ENCODE measurements at places on chromosomes 16 and 17. TPM values are rescaled to one million over a fixed set of nuclear protein-coding genes. Genes with fewer than 3 reads are reported as not detected.

Gene DNAAF1
- not detected for total RNA-seq

Gene PRR15L
- not detected for total RNA-seq

Gene WNK4
- total RNA-seq: 0.50 TPM

Gene MYADML2
- total RNA-seq: not detected

Gene BIRC5
- total RNA-seq: 79.5 TPM

Gene PRSS53
- total RNA-seq: 5.3 TPM

Gene CRYM
- total RNA-seq: not detected

Gene ST6GALNAC1
- total RNA-seq: 2.0 TPM

Gene VEZF1
- 48.0 TPM for total RNA-seq

Gene MT1H
- total RNA-seq: 4.8 TPM

Gene UTS2R
- total RNA-seq: not detected

Gene ITGB4
- total RNA-seq: 1.7 TPM

Gene FAM20A
- not detected for total RNA-seq

Gene KRTAP4-4
- not detected for total RNA-seq

Gene MEOX1
- 9.0 TPM for total RNA-seq

Gene MGRN1
- 87.8 TPM for total RNA-seq

Gene RNPS1
- total RNA-seq: 299 TPM

Gene SEC14L5
- total RNA-seq: not detected

Gene CLEC3A
- total RNA-seq: not detected

Gene ARSG
- 10.4 TPM for total RNA-seq

Gene TMEM88
- 0.57 TPM for total RNA-seq

Gene TPSG1
- total RNA-seq: not detected

Gene SHCBP1
- total RNA-seq: 57.9 TPM

Gene GPRC5B
- not detected for total RNA-seq

Gene RASD1
- 0.80 TPM for total RNA-seq

Gene CFAP97D1
- not detected for total RNA-seq
